ENCODE measurements at places on chromosomes 3 and 15.
A peak's percentile ranks its signal among the peaks of the same experiment; 100 is the strongest.

GRCh38 chr15:26037369-26037768 lies 174.2 kb upstream of the ATP10A start:
- no peak for DNase-seq

DNA sequence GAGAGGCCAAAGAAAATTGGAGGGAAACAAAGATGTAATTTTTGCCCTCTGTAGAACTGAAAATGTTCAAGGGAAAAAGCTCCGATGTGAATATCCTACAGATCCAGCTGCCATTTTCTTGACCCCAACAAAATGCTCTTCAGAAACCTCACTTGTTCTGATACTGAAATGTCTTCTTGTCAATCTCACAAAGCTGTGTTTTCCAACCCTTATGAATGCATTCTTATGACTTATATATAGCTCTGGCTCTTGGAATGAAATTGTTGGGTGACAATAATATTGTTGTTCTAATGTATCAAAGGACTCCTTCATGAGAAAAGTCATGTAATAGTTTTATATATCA lies 157.1 kb upstream of the TGFBR2 start:
- no peak for DNase-seq

GRCh38 chr3:127820221-127820825 lies 2.0 kb downstream of the MGLL start:
- DNase-seq: no peak

- DNase-seq: no peak
Measured at GRCh38 chr3:195009616-195010015, 261.3 kb downstream of the XXYLT1 start.

GRCh38 chr3:183576487-183577107 lies 21.1 kb upstream of the KLHL6 start:
- DNase-seq: no peak

- no peak for DNase-seq
Measured at GRCh38 chr3:18424213-18424728, 868 bp downstream of the SATB1 start.

- no peak for DNase-seq
Measured at GRCh38 chr3:31356941-31357340, 175.8 kb upstream of the STT3B start.

DNA sequence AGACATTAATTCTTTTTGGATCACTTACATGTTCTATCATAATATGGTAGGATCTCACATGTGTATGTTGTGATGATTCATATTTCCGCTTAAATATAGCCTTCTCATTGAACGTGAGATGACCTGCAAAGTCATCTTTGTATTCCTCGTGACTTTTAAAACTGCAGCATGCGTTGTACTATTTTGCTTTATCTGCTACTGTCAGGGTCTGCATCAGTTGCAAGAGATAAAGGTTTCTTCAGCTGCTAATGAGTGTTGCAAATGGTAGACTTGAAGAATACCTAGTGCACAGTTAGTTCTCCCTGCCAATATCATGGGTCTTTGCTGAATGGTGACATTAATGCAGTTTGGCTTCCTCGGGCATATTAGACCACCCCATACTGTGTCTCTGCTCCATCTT lies 31.8 kb downstream of the REC114 start:
- DNase-seq: no peak

- no peak for DNase-seq
Measured at GRCh38 chr15:70030851-70031250, 66.9 kb downstream of the TLE3 start.

DNA sequence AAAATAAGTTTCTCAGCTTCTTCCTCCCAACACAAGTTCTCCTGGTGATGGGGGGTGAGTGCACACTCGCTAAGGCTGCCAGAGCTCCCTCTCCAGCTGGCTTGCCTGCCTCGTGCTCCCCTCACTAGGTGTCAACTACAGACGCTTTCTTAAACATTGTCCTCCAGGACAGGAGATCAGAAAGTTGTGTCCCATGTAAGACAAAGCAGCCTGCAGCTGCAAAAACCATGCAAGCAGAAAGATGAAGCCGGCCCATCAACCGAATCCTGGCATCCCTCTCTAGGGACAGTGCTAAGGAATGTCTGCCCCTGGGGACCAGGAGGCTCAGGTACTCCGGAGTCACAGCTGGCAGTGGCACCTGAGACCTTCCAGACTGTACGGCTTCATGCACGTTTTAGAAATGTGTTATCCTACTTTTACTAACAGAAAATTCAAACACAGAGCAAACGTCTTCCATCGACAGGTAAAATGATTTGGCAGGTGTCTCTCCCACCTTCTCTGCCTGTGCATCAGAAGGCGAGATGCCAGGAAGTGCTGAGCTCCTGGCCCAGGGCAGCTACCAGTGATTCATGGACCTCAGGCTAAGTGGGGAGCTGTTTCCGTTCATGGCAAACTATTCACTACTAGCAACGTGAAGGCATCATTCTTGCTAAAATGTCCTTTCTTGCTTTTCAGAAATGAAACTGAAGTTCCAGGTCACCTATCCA lies 246.1 kb downstream of the ADAMTS17 start:
- no peak for DNase-seq

DNA sequence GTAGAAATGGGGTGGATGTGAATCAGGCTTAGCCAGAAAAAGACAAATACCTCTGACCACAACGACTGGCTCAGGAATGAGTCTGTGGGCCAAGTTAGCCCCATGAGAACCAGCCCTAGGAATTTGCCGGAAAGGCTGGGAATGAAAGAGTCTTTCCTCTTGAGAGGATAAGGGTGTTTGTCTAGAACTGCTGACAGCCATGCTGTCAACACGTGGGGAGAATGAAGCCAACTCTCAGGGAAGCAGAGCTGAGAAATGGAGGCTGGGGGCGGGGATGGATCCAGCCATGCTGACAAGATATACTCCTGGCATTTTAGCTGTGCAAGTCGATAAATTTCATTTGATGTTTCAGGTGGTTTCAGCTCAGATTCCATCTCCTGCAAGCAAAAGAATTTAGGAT lies 10.6 kb upstream of the SLC6A1 start:
- DNase-seq: no peak

DNA sequence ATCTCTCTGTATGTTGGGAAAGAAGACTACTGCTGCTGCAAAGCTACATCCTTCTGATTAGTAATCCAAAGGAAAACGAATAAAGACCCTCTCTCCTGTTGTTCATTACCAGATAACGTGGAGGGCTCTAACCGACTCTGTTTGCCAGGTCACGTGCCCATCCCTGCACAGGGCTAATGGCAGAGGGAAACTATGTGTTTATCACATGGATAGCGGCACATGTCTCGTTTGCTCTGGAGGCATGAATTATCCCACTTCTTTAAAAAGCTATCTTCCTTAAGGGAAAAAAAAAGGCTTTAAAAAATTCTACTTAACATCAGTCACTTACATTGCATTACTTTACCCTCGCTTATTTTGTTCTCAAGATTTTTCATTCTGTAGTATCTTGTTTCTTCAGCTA lies 32.9 kb upstream of the APEH start:
- DNase-seq: no peak

DNA sequence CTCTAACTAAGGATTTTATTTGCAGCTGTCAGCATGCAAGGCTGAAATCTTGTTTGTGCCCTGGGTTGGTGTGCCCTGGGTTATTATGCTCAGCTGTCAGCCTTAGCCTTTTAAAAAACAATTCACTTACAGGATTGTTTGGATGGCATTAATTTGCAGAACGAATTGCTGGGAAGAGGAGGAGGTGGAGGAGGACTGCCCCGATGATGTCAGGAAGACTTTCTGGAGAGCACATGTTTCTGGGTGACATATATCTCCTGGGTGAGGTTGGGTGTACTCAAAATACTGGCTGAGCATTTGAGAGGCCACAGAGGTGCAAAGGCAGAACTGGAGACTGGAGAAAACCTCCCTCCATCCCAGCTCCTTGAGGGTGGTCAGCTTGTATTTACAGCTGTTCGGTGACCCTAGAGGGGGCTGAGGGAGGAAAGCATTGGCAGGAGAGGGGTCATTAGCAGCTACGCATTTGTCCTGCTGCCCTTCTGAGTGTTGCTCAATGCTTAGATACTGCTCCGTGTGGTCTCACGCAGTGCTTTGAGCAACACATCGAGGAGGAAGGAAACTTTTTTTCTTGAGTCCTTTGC lies 59.8 kb upstream of the PSMD6 start:
- no peak for DNase-seq

- no peak for DNase-seq
Measured at GRCh38 chr3:42823351-42823750, 14.1 kb downstream of the ACKR2 start.

- no peak for DNase-seq
Measured at GRCh38 chr3:49869525-49870126, at the start of gene CAMKV. CAMKV (minus strand) TSS chr3:49869906; CDS start chr3:49862388, 7,518 bp downstream.

DNA sequence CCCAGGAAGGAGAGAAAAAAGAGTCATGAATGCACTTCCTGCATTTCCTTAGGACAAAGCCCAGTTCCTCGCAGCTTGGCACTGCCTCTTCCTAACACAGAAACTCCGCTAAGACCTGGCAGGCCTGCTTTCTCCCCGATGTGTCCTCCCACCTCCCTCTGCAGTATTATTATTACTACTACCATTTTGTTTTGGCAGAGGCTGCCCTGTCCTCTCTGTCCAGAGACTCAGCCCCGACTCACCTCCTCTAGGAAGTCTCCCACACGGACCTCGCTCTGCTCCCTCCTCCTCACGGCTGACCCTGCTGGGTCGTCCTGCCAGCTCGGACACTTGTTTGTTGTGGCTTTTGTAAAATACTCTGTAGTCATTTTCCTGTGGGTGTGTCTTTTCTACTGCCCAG lies 107.2 kb upstream of the HACD2 start:
- no peak for DNase-seq

- DNase-seq: no peak
Measured at GRCh38 chr15:38864827-38865581, 300.4 kb upstream of the RASGRP1 start.

DNA sequence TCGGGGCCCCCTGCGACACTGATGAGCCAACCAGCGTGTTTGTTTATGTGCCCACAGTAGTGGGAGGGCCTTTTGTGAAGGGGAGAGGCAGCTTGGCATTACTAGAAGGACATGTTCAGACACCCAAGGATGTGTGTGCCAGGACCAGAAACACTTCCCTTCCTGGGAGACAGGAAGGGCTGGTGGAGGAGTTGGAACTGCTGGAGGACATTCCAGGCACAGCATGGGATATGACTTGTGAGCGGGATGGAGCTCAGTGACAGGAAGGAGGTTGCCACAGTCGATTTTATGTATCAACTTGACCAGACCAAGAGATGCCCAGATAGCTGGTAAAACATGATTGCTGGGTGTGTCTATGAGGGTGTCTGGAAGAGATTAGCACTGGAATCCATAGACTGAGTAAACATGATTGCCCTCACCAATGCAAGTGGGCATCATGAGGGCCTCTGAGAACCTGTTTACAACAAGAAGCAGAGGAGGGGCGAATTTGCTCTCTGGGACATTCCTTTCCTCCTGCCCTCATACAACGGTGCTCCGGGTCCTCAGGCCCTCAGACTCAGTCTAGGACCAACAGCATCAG lies 106.4 kb upstream of the TLE3 start:
- no peak for DNase-seq

DNA sequence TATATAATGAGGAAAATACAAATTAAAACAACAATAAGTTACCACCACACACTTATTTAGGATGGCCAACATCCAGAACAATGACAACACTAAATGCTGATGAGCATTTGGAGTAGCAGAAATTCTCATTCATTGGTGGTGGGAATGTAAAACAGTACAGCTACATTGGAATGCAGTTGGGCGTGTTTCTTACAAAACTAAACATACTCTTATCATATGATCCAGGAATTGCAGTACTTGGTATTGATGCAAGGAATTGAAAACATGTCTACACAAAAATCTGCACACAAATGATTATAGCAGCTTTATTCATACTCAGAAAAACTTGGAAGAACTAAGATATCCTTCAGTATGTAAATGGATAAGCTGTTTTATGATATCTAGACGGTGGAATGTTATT lies 594.2 kb downstream of the ZBBX start:
- no peak for DNase-seq

- DNase-seq: no peak
Measured at GRCh38 chr3:153028381-153028780, 133.6 kb upstream of the RAP2B start.

DNA sequence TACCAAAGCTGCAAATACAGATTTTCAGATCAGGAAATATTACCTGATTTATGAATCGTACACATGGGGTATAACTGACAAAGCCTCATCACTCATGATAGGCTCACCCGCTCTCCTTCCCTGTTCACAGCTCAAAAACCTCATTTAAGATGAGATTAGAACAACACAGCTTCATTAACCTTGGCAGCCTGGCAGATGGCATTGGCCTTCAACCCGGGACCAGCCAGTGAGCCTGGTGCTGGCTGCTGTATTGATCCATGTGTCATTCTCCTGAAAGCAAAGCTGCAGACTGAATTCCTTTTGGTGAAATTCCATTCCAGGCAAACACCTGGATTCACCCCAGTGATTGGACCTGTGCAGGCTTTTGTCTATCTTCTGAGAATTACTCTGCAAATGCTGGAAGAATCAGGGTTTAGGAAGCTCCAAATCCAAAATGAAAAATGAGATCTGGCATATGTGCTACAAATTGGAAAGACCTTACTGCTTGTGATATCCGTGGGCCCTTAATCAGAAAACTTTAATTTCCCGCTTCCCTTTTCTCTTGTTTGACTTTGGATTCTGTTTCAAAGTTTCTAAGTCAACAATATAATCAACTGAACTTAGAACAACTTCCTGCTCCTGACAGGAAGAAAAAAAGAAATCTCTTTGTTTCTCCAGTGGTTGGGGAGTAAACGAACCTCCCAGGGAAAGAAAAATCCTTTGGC lies 189.1 kb upstream of the KBTBD8 start:
- no peak for DNase-seq

GRCh38 chr3:47646362-47646761 lies 67.7 kb upstream of the CSPG5 start:
- no peak for DNase-seq

DNA sequence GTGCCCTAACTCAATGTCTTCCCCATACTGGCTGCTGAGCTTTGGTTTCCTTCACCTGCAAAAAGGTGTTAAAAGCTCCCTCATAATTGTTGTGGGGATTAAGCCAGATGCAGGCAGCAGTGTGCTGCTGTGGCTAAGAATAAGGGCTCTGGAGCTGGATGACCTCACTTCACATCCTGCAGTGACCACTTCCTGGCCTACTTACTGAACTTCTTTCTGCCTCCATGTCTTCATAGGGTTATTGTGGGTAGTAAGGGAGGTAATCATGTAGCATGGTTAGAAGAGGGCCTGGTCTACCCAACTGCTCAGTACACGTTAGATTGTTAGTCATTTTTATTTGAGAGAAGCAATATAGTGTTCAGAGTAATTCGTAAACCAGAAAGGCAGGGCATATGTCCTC lies 18.4 kb downstream of the GYG1 start:
- DNase-seq: no peak

- DNase-seq: no peak
Measured at GRCh38 chr3:129184396-129184657, 631 bp upstream of the CNBP start.

- DNase-seq: no peak
Measured at GRCh38 chr3:170835336-170835735, 34.7 kb downstream of the RPL22L1 start.

- no peak for DNase-seq
Measured at GRCh38 chr3:116423945-116424344, 21.3 kb downstream of the LSAMP start.

- DNase-seq: no peak
Measured at GRCh38 chr3:15064299-15064834, 748 bp downstream of the MRPS25 start.

GRCh38 chr3:107240183-107241091 lies 136.8 kb upstream of the CCDC54 start:
- peak; percentile 47 for DNase-seq

Measured in stimulated activated CD8-positive, alpha-beta memory T cell treated with anti-CD3 and anti-CD28 coated beads, Interleukin-4, amount 100 ng/mL, for 1 hour (primary cell).